ENCODE measurements at places on chromosomes 3 and 15.

- DNase-seq = no peak
Observed at GRCh38 chr15:48062148-48062872, 58.5 kb upstream of the SLC24A5 start.

DNA sequence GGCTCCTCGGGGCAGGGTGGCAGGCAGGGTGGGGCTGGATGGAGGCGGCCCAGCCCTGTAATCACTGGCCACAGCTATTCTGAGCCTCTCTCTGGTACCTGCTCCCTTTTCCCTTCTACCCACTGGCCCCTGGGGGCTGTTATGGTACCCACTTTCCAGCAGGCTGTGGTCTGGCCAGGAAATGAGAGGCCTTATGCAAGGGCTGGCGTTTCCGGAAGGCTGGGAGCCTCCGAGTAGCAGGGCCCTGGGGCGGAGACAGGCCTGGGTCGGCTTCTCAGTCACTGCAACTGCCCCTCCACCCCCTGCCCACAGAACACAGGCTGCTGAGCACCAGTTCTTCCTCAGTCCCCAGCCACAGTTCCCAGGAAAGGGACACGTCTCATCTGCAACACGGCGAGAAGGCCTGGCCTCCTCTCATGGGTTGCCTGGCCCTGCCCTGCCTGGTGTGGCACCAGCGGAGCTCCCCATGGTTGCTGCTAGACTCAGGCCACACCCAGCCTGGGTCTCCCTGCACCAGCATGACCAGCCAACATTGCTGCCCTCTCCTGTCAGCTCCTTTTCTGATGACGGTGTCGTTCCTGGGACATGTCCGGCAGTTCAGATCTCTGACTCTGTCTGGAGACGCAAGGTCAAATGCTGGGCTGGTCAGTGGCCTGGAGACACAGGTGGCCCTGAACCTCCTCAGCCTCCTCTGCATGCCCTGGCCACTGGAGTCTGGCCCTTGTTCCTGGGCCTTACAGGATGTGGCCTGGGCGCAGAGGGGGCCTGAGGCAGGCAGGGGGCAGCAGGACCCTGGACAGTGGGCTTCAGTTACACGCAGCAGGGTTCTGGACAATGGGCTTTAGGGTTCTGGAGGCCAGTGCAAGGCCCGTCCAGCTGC lies 6.5 kb downstream of the CHST13 start:
- DNase-seq = no peak

GRCh38 chr15:30036036-30036703 lies 46.6 kb upstream of the GOLGA8J start:
- DNase-seq = no peak

GRCh38 chr3:143173242-143173641 lies 53.7 kb downstream of the CHST2 start:
- no peak for DNase-seq

- DNase-seq = no peak
Observed at GRCh38 chr15:90031231-90031791, 30.2 kb downstream of the ZNF710 start.

GRCh38 chr3:156371701-156372100 lies 183.2 kb downstream of the SSR3 start:
- no peak for DNase-seq

DNA sequence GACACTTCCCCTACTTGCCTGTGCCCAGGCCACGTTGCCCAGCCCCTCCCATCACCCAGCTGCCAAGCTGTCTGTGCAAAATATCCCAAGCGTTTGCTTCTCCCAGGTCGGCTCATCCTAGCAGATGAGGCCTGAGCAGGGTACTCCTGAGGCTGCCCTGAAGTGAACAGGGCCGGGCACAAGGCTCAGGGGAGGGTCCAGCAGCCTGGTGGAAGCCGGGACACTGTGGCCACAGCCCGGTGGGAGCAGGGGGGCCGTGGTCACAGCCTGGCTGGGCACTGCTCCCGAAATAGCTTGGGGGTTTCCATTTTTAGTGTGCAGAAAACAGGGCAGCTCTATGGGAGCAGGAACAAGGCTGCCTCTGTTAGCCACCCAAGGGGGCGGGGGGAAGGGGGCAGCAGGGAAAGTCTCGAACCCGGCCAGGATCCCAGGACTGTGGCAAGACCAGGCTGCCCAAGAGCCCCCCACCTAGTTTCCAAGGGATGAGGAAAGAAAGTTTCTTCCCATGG lies 3.4 kb downstream of the PLXNB1 start:
- no peak for DNase-seq

- no peak for DNase-seq
Observed at GRCh38 chr3:47405820-47406761, 25.3 kb downstream of the PTPN23 start.

DNA sequence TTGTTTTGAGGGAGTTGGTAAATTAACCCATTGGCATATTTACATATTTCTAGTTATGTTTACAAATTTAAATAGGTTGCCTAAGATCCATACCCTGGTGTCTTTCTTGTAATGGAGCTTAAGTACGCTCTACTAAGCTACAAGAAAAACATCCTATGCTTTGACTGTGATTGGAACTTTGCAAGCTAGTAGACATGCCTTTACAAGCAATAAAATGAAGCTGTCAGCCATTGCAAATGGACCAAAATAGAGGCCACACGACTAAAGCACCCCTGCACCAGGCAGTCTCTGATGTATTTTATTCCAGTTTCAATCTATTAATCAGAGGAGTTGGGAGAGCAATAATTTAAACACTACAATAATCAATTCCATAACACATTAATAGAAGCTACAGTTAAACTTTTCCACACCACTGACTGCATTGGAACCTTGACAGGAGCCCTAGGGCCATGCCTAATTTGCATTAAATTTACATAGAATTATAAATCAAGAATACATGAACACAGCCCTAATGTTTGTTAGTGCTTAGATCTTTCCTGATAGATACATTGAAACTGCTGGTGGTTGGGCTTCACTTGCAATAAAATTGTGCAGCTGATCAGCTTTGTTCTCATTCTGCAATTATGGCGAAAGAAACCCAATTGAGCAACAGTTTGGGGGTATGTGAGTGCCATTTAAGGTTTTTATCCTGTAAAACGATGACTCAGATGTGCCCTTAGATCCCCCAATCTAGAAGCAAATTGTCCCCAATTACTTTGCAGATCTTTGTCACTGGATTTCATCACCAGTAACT lies 360.1 kb downstream of the LSAMP start:
- DNase-seq = no peak

- no peak for DNase-seq
Observed at GRCh38 chr15:51841406-51842040, 12.1 kb downstream of the TMOD3 start.

GRCh38 chr15:77070180-77070494 lies 772 bp downstream of the TSPAN3 start:
- no peak for DNase-seq

GRCh38 chr3:55244247-55244646 lies 242.9 kb downstream of the WNT5A start:
- DNase-seq = no peak

DNA sequence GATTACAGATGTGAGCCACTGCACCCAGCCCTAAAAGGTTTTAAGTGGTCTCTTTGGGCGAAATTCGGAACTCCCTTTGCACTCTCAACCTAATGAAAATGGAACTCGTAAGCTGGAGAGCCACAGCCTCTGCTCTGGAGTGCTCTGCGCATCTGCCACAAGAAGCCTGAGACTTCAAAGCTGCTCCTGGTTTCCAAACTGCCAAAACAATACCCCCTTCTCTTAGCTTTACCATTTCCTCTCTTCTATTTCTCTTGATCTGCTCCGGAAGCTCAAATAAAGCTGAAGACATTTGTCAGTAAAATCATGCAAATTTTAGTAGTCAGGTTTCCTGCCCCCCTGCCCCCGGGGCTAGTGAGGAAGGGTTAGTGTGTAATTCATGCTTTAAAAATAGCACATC lies 312.7 kb downstream of the MFSD1 start:
- no peak for DNase-seq

DNA sequence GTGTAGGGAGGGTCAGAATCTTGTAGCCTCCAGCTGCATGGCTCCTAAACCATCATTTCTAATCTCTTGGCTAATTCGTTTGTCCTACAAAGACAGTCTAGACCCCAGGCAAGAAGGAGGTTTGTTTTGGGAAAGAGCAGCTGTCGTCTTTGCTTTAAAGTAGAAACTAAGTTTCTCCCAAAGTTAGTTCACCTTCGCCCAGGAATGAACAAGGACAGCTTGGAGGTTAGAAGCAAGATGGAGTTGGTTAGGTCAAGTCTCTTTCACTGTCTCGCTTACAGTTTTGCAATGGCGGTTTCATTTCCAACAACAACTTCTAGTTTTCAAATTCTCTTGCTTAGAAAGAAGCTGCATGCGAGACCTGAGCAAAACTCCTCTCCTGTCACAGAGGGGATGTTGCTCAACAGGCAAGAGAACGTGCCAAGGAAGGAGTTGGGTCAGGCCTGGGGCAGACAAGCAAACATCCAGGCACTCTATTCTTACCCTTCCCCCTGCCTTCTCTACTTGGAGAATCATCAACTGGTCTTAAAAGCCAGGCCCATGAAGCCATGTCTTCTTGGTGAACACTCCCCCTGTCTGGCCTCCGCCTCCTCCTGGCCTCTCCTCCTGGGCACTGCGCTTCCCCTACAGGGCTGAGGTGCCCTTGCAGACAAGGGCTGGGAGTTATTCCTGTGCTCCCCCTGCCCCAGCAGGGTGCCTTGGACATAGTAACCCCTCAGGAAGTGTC lies 57.6 kb downstream of the TMEM44 start:
- DNase-seq = no peak

DNA sequence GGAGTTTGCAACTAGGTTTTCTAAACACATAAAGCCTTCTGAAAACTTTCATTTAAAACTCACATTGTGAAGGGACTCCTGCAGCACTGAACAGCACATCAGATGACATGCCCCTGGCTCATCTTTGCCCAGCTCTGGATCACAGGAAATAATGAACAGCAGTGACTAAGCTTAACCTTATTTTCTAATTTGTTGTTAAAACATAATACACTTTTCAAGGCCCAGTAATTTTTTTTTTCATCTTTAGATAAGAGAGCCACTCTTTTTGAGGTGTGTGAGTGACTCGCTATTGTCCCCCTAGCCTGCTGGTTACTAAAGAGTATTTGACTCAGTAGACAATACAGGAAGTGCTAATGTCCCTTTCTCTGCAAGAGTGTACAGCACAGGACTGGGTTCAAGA lies 204.0 kb downstream of the OSBPL10 start:
- DNase-seq = no peak

DNA sequence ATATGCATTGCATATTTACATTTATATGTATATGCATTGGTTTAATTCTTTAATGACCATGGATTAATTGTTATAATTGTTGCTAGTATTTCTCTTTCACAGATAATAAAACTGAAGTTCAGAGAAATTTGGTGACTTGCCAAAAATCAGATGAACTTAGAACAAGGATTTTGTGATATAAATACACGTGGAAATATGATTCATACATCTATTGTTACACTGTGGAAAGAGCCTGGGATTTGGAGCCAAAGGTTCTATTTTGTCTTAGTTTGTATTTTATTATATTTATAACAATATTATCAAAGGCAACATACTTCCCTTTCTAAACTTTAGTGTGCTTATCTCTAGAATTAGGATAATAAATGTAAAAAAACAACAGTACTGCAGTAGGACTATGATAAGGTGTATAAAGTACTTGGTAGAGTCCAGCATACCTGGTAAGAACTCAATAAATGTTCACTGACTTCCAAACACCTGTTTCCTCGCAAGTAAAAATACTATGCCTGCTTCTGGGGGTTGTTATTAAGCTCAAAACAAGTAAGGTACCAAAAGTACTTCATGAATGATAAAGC lies 342.9 kb downstream of the THSD4 start:
- no peak for DNase-seq

GRCh38 chr15:55168350-55168974 lies 28.3 kb downstream of the RSL24D1 start:
- DNase-seq = peak; percentile 57

DNA sequence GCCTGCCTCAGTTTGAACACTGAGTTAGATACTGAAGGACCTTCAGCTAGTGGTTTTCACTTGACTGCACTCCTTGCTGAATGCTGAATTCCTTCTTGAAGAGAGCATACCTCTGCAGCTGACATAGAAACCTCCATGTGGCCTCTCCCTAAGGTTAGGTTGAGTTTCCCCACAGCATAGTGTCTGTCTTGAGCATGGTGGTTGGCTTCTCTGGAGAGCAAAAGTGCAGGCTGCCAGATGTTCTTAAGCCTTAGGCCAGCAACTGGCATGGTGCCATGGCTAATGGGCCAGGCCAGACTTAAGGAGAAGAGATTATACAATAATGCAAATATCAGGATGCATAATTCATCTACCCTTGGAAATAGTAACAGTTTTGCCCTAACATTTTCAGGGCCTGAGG lies 545.6 kb upstream of the ZNF385D start:
- no peak for DNase-seq

GRCh38 chr3:55476515-55476914 lies 10.6 kb downstream of the WNT5A start:
- DNase-seq = no peak

DNA sequence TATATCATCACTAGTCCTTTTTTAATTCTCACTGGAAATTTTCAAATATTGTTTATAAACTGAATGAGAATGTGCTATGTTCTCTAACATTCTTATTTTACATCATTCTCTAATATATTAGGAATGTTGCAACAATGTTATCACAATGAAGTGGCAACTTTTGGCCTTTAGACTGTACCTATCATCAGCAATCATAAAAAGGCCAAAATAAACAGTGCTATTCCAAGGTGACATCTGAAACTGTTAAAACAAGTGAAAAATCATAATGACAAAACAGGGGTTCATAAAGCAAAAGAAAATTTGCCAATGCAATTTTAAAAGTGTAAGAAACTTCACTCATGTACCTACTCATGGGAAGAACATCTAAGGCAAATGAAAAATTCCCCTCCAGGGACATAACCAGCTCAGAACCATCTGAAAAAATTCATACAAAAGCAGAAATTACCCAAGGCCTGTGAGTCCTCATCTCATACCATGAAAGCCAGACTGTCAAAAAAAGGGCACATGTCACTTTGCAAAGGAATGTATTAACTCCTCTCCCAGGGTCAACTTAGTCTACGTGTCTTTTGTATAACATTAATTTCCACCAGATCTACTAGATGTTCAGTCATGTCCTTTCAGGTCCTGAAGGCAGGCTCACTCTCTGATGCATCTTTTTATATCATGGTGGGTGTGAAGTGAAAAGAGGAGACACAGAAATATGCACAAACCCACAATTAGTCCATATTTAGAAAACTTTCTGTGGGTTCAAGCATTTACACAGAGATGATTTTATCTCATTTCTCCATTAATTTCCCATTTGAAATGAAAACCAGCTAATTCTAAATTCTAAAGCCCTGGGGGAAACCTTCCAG lies 211.9 kb downstream of the CBLB start:
- no peak for DNase-seq

GRCh38 chr3:151219056-151219455 lies 16.0 kb upstream of the GPR171 start:
- DNase-seq = no peak

GRCh38 chr3:127670761-127671522 lies 1.8 kb upstream of the ABTB1 start:
- no peak for DNase-seq

All from renal cortex interstitium (tissue), 15 donors.